ENCODE measurements at places on chromosomes 6 and 20. TPM values are rescaled to one million over a fixed set of nuclear protein-coding genes. Genes with fewer than 3 reads are reported as not detected.

DNA sequence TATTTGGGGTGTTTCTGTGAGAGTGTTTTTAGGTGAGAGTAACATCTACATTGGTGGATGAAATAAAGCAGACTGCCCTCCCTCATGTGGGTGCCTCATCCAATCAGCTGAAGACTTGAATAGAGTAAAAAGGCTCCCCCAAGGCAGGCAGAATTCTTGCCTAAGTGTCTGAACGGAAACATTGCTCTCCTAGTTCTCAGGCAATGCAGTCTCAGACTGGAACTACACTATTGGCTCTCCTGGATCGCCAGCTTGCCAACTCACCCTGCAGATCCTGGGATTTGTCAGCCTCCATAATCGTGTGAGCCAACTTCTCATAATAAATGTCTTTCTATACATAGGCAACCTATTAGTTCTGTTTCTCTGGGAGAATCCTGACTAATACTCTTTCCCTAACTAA is 5.5 kb upstream of the TMEM170B start:
- DNase-seq = no peak

OR2J3 gene
- not detected for total RNA-seq

DNA sequence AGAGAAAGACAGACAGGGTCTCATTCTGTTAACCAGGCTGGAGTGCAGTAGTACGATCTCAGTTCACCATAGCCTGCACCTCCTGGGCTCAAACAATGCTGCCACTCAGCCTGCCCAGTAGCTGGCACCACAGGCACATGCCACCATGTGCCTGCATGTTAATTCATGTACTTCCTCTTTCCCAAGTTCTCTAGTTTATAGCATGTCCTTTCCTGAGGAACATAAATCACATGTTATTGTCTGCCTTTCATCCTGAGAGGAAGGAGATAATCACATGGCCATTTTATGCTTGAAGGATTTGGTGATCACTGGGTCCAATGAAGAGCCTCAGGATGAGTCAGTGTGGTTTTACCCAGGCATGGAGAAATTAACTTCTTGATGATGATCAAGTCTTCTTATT is 47.9 kb downstream of the COL11A2 start:
- DNase-seq = no peak

DNA sequence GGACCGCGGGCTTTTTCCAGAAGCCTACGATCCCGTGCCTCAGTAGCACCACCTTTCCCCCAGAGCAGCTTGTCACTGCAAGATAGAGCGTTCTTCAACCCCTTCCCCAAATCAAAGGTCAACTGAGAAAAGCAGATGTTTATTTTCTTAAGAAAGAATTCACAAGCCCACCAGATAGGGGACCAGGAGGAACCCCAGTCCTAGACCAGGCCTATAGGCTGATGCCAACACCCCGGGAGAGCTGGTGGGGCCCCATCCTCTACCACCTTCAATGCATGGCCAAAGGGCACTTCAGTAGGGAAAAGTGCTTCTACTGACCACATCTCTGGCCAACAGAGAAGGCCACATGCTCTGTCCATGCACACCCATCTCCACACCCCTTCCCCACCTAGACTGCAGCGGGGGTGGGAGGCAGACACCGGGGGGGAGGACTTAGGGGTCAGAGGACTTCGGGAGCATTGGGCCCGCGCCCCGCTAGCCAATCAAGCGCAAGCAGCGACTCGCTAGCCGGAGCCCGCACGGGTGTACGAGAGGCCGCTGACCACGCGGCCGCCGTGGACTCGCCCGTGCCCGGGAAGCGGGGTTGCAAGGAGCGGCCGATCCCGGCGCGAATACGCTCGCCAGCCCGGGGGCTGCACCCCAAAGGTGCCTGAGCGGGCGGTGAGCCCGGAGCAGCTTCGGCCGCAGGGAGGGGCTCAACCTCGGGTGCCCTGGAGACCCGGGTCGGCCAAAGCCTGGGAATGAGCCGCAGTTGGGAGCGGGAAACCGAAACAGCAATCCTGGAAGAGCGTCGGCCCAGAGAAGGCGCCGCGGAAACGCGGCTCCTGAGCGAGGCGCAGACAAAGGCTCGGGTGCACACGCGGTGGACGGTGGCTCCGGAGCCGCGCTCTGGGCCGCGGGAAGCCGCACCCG is 2.8 kb downstream of the PDE10A start:
- no peak for DNase-seq

FAM217B gene
- 15.2 TPM for total RNA-seq

KCNQ2 gene
- total RNA-seq = not detected

DNA sequence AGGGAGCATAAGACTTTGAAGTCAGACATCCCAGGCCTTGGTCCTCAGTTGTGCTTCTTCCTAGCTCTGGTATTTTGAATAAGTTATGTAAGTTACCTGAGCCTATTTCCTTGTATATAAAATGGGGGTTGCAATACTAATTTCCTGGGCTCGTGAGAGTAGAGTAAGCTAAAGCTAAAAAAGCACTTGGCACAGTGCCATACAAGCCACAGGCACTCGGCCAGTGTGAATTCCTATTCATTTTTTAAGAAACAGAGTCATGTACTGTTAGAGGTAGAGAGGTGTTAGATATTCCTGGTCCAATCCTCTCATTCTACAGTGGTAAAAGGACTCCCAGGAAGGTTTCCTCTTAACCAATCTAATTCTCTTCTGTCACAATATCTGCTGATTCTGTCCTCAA is 79.6 kb upstream of the EPB41L1 start:
- DNase-seq = no peak
